ENCODE measurements at places on chromosomes 12 and 14.

- no peak for DNase-seq
These were observed 6.1 kb downstream of the CARMIL3 start for GRCh38 chr14:24057867-24058259.

- DNase-seq: no peak
These were observed 86.6 kb downstream of the KSR2 start for GRCh38 chr12:117882181-117882580.

GRCh38 chr12:126567016-126567415, 1501.8 kb downstream of the AACS start:
- DNase-seq: no peak

DNA sequence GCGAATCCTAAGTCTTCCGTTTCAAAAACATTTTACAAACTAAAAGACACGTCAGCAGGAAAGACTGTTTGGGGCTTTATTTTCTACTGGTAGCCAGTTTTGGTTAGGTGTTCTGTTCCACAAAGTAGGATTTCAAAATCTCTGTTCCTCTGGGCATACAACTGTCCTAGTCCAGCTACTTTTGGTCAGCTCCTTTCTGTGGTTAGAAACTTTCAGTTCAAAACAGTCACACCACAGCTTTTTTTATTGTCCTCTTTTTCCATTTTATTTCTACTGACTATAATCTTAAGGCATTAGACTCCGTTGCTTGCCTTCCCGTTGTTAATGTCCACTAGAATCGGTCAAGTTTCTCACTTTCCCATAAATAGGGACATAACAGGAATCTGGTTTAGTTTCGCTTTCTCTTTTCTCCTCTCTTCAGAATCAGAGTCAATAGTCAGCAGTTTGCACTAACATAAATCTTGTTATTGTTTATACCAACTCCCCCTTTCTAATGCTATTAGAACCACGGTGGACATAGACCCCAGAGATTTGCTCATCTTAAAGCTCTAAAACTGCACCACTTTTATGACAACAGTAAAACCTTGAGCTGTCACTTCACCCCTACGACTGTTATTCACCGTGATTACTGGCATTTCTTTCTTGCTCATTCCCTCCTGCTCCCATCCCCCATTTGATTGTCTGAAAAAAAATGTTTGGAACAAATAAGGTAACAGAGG, 41.5 kb upstream of the NPAS3 start:
- DNase-seq: no peak
